Stimulated activated CD8-positive, alpha-beta memory T cell treated with anti-CD3 and anti-CD28 coated beads, Interleukin-7, amount 100 ng/mL, for 1 hour (primary cell): ENCODE measurements at places on chromosomes 11 and 22.

DNA sequence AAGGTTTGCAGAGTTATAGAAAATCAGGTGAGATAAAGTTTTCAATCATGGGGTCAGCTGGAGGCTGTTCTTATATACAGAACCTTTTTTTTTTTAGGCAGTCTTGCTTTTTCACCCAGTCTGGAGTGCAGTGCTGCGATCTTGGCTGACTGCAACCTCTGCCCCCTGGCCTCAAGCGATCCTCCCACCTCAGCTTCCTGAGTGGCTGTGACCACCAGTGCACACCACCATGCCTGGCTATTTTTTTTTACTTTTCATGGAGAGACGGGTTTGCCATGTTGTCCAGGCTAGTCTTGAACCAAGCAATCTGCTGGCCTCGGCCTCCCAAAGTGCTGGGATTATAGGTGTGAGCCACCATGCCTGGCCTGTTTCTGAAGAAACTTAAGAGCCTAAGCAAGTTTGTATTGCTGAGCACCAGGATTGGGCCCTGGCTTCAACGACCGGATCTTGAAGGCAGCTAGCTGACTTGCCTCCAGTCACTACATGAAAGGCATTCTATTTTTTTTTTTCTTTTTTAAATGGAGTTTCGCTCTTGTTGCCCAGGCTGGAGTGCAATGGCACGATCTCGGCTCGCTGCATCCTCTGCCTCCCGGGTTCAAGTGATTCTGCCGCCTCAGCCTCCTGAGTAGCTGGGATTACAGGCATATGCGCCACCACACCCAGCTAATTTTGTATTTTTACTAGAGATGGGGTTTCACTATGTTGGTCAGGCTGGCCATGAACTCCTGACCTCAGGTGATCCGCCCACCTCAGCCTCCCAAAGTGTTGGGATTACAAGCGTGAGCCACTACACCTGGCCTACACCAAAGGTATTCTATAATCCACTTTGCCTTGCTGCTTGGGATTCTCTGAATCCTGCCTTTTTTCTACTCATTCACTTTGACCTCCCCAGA lies 7.6 kb downstream of the XBP1 start:
- DNase-seq, result no peak

DNA sequence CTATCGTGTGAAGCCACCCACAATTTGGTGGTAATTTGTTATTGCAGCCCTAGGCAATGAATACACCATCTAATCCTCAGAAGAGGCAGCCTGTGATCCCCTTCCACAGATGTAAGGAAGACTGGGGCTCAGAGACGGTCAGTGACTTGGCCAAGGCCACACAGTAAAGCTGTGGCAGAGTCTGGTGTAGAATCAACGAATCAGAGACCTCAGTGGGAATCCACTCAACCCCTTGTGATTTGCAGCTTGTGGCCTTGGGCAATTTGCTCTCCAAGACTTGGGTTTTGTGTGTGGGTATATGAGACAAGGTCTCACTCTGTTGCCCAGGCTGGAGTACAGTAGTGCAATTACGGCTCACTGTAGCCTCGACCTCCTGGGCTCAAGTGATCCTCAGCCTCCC lies 1.9 kb downstream of the LGALS2 start:
- no peak for DNase-seq

DNA sequence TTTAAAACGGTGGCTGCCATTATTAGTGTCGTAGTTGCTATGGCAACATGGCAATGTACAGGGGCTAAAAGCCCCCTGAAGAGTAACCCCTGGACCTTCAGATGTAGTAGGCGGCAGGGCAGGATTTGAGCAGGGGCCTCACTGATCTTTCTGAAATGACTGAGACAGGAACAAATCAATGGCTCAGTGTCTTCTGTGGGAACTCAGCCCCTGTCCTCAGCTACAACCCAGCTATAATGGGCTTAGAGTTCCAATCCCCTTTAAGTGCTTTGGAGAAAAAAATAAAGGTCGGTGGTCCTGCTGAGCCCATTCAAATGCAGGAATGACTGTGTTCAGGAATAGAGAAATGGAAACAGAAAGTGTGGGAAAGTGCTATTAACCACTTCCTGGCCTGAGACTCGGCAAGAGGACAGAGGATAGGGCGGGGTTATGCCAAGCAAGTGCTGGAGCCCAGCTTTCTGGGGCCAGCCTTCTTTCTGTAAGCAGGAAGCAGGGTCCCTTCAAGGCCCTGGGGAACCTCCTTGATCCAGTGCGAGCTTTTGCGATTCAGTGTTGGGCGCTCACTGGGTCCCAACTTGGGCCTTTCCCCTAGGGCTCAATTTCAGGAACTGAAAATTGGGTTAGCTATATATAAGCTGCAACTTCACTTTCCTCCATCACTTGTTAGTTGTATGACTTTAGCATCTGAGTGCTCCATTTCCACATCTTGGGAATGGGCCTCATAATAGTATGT lies 6.1 kb upstream of the CD82 start:
- DNase-seq, result no peak

DNA sequence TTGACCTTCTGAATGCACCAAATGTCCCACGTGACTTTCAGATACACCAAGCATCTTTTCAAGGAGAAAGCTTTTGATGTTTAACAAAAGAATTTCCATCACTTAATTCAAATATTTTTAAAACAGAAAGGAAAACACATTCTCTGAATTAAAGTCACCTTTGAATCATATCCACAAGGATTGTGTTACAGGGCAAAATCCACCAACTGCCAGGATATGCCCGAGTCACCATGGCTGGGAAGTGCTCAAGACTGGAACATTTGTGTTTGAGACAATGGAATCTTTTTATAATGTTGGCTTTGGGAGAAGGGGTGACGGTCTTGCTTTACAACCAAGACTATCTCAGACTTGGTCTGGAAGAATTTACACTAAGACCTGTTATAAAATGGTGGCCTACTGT lies 40.8 kb downstream of the BID start:
- no peak for DNase-seq

DNA sequence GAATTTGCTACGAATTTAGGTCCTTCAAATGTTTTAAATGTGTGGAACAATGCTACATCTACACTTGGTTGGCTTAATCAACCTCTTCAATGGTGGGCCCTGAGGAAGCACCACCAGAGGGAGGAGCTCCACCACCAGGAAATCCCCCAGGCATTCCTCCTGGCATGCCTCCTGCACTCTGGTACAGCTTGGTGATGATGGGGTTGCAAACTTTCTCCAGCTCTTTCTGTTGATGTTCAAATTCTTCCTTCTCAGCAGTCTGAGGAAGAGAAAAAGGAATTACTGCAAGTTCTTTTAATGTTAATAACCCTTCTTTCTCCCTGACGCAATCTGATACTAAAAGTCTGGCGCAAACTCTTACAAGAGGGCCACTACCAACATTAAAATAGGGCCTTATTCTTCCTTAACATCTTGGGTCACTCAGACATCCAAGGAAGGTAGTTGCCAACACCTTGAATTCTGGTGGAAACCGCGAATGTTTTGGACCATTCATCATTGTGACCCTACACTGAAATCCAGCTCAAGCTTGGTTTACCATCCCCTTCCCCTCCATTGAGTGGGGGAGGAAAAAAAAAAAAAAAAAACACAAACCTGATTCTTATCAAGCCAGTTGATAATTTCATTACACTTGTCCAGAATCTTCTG lies 4.2 kb downstream of the HSPA8 start:
- DNase-seq, result no peak

- no peak for DNase-seq
These were observed 979 bp downstream of the ZBED5 start for GRCh38 chr11:10856689-10857458.

DNA sequence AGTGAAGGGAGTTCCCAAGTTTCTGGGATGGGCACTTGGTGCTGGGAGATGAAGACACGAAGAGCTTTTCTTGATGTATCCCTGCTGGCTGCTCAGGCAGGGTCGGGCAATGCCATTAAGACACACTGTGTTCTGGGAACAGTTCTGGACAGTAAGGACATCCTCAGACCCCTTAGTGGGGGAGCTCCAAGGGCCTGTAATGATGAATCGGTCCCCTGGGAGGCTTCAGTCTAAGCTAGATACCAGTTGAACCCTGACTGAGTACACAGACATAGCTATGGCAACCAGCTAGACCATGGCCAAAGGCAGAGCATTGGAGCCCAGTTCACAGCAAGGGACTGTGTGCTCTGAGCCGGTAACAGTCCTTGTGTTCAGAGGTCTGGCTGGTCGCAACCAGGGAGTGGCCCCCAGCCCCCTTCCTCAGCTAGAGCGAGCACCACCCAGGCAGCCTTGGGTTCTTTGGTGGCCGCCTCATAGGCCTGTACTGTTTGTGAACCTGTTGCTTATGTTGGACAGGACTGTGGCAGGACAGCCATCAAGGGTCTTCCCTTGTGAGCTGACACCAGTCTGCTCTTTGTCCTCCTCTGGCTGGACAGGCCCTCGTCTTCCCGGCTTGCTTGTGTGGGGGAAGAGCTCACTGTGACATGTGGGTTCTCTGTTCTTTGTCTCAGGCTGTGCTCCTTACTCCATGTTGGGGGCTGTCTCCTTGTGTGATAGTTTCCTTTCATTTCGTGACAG lies 25.0 kb downstream of the MED15 start:
- DNase-seq, result no peak

DNA sequence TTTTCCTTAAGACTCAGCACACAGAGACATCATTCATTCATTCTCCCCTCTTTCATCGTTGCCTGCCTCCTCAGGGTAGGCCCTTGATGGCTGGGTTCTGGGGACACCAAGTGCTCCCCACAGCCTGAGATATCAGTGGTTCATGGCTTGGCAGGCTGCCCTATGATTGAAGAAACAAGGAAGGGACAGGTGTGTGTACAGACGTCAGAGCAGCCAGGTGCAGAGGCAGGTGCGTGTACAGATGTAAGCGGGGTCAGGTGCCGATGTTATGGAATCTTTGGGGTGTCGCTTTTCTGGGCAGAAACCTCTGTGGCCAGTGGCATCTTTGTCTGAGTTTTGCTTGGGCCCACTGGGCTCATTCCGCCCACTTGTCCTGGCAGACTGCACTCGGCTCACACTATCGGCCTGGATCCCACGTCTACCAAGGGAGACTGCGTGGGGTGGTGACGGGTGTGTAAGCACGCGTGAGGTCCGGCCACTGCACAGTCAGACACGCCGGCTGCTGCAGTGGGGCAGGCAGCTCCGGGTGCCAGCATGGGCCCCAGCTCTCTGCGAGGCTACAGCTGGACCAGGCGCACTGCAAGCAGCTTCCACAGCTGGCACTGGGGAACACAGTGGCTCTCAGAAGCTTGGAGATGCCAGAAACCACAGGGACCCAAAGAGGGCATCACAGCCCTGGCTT lies 20.9 kb upstream of the KIAA0930 start:
- DNase-seq, result no peak

DNA sequence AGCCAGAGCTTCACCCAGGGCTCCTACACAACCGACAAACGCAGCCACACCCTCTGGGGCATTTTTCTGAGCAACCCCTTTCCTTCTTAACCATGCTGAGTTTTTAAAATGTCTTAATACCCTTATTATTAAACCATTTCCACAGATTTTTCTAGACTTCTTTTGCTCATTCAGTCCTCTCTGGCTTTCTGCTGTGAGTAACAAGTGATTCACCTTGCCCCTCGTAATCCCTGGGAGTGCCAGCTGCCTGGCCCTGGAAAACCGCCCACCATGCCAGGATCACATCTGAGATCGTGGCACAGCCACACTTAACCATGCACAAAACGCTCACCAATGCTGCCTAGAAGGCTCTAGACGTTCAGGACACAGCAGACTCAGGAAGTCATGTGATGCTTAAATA lies 25.4 kb downstream of the YPEL1 start:
- DNase-seq, result no peak

- DNase-seq, result no peak
These were observed 51.5 kb downstream of the RTL6 start for GRCh38 chr22:44446483-44446882.

- DNase-seq, result no peak
These were observed 35.0 kb upstream of the MYRF start for GRCh38 chr11:61717286-61718033.

- no peak for DNase-seq
These were observed 56.4 kb downstream of the ARFGAP3 start for GRCh38 chr22:42800451-42801251.

DNA sequence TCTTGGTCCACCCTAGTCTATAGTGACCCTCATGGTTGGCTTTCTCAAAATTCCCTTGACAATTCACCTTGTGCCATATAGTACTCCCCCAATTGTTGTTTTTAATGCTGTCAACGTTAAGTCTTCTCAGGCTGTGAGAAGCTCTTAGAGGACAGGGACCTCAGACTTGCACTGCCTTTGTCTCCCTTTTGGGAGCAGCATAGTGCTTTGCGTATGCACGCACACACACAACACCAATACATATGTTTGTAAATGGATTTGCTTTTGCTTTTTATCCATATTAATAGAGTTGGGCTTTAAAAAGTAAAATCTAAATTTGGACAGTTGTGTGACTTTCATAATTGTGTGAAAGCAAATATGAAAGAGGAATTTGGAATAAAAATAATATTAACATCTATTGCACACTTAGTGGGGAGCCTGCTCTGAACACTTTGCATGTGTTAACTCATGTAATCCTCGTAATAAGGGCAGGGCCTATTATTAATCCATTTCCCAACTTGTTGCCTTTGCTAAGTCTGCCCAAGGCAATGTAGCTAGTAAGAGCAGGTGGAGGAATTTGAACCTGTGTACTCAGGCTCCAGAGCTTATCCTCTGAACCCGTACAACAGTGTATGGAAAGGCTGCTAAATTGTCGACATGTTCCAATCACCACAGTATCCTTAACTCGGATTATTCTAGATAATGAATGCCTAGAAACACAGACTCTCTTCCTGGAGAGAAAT lies 257.7 kb upstream of the NARS2 start:
- DNase-seq, result no peak

DNA sequence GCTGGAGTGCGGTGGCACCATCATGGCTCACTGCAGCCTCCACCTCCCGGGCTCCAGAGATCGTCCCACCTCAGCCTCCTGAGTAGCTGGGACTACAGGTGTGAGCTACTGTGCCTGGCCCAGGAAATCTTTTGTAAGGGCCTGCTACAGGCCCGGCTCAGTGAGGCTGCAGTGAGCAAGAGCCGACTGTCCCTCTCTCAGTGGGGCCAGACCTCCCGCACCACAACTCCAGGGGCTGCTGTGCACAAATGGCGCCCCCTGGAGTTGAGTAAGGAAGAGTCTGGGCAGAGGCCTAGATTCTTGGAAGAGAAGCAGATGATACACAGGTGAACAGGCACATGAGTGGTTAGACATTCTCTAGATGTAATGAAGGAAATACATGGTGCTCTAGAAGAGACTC lies 7.0 kb downstream of the SERHL2 start:
- no peak for DNase-seq
